ENCODE measurements at places on chromosomes 3 and 15. TPM values are rescaled to one million over a fixed set of nuclear protein-coding genes. Genes with fewer than 3 reads are reported as not detected.

ZNF502 gene
- 7.1 TPM for total RNA-seq

CEP97 gene
- total RNA-seq, result 5.2 TPM

PSMD2 gene
- total RNA-seq, result 160 TPM

TAGLN3 gene
- not detected for total RNA-seq

LRRK1 gene
- 13.5 TPM for total RNA-seq

C2CD4A gene
- total RNA-seq, result not detected

FOXB1 gene
- total RNA-seq, result not detected

SLC2A2 gene
- not detected for total RNA-seq

ACKR2 gene
- total RNA-seq, result 8.8 TPM

ESYT3 gene
- 1.5 TPM for total RNA-seq

DNA sequence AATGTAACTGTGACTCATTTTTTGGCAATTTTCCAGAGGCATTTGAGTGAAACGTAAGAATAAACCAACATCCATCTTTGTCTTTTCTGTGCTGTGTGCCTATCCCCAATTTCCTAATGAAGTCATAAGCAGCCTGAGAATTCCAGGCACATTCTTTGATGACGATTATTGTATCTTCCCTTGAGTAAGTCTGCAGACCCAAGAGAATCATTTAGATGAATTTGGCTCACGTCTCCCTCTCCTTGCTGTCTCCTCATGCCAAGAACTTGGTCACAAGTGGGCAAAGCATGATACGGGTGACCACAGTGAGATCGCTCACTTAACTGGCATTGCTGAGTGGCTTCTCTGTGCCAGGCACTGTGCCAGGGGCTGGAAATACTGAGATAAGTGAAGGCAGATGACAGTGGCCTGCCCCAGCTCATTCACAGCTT, 384.5 kb upstream of the IL12A start:
- no peak for DNase-seq

DNA sequence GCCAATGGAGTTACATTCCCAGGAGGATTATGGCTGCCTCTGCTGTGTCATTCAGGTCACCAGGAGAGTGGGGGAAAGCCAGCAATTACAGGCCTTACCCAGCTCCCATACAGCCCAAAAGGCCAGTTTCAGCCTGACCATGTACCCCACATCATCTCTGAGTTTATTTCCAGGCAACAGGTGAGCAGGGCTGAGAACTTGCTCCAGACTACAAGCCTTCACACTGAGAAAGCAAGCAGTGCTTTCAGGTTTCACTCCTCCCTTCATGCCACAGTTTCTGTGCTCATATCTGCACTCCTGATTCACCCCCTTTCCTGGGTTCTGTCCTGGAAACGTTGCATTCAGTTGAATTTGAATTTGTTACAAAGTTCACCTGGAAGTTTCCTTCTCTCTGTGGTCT, 68.1 kb upstream of the ABI3BP start:
- no peak for DNase-seq

GRCh38 chr3:187551416-187551815, 118.8 kb downstream of the SST start:
- no peak for DNase-seq

GRCh38 chr3:4680871-4681300, 187.7 kb downstream of the ITPR1 start:
- no peak for DNase-seq

- DNase-seq, result no peak
Observed at GRCh38 chr15:49382394-49382793, 40.6 kb upstream of the FGF7 start.

DNA sequence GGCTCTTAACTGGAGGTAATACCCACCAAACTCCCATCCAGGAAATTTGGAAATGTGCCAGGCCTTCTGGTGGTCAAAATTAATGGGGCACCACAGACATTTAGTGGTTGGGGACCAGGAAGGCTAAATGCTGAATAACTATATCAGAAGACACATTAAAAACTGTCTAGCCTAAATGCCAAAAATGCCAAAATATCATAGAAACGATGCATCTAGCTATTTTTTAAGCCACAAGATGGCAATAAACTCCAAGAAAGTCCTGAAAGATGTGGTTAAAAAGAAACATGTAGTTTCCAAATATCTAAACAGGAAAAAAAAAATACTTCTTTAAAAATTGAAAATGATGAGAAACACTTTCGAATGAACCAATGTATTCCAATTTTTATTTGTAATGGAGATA, 19.9 kb downstream of the CCDC14 start:
- DNase-seq, result no peak

DNA sequence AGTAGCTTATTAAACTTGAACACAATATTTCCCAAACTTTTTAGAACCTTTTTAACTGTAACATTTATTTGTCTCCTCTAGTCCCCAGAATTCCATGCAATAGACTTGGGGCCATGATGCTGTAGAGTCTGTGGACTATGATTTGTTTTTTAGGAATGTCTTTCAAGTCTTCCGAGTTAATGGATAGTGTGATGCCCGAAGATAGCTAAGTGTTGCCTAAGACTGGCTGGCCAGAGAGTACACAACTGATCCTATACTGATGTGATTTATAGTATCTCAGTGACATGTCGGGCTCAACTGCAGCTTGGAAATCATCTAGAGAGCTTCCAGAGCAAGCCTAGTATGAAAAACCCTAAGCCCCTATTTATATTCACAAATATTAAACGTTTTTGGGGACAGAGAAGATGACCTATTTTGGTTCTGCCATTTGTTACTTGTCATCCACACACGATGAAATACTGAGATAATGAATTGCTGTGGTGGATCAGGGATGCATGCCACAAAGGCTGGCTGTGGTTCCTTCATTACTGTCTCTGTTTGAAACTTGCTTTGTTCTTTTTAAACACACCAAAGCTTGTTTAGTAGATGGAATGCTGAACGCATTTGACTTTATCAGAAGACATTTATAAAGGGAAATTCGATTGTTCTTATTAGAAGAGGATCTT, 507.4 kb downstream of the TAFA4 start:
- DNase-seq, result no peak

DNA sequence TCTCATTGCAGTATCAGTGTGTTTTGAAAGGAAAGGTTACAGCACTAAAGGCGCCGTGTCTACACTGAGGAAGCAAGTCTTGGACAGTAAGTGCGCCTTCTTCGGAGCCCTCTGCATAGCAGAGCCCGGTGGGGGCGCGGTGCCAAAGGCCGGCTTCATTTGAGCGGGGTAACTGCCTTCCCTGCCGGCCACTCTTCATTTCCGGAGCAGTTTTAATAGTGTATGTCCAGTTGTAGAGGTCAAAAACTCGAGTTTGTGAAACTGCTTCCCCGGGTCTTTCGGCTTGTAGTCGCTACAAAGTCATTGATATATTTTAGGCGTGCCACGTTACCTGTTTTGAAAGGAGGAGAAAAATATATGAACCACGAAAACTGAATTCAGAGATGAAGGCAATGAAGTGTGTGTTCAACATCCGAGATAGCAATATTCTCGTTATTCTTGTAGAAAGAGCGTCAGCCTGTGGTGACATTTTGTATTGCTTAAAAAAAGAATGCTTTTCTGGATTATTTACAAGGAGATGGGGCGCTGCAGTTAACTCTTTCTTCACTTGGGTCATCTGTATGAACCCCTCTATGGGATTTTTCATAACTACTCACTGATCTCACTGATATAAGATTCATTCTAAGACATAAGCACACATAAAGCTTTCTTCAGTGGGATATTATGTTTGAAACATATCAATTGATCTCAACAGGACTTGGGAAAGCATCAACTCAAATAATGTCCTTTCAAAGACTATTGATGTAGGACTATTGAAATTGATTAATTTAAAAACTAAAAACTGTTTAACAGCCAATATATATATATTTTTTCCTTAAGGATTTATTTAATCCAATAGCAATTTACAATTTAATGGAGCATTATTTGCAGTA, 3.0 kb downstream of the ALCAM start:
- peak; percentile 57 for DNase-seq

GRCh38 chr3:192864941-192865340, 52.7 kb downstream of the MB21D2 start:
- no peak for DNase-seq

DNA sequence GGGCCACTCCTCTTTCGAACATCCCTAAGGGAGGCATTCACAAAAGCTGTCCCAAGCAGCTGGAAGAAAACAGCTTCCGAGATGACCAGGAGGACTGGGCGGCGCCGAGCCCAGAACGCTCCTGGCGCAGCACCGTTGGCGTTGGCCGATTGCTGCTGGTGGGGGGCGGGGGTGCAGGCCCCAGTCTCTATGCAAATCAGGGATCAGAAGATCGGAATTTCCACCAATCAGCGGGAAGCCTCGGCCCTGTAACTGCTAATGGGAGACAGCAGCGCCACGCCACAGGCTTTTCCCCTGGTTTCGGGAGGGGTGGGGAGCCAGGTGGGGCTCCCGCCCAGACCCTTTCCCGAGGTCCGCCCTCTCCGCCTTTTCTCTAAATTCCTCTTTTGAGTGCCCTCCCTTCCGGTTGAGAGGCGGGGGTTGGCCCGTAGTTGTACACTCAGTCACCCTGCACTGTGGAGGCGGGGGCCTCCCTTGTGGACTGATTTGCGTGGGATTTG, 27.0 kb downstream of the HMCES start:
- DNase-seq, result peak; percentile 68

DNA sequence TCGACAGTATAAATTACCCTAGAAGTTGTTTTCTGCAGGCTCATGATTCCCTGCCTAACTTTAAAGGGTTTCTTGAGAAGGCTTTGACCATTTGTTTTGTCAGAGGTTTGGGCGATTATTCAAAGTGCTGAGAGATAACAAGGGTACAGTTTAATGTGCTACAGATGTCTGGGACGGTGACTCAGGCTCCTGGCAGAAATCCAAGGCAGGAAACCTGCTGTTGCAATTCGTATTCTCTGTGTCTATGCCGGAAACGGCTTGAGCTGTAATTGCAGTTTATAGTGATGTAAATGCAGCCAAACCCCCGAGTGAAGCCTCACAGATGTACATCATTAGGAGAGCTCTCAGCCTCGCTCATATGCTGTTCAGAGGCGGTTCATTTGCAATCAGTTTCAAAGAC, 65.6 kb downstream of the SYNPR start:
- DNase-seq, result peak; percentile 48

- DNase-seq, result no peak
Observed at GRCh38 chr15:67248011-67248505, 6.4 kb downstream of the AAGAB start.

GRCh38 chr3:75192146-75192616, 471.9 kb upstream of the FRG2C start:
- DNase-seq, result no peak

DNA sequence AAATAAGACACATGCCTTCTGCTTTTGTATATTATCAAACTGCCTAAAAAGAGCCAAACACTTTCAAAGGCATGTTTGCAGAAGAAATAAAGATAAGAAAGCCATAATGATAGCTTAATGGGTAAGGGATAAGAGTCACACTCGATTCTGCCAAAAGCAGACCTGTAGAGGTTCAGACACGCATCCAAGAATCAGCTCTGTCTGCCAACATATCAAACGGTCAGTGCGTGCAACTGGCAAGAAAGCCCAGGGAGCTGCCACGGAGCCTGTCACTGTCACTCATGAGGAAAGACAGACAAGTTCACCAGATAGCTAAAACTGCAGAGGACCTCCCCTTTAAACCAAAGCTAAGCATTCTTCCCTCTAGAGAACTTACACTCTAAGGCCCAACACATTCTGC, 23.2 kb downstream of the DCP1A start:
- no peak for DNase-seq

GRCh38 chr15:45871121-45871855, 236.5 kb downstream of the SQOR start:
- no peak for DNase-seq

- DNase-seq, result no peak
Observed at GRCh38 chr3:136802481-136802996, 16.4 kb upstream of the SLC35G2 start.

GRCh38 chr3:157335233-157336076, 101.2 kb upstream of the PTX3 start:
- DNase-seq, result no peak

DNA sequence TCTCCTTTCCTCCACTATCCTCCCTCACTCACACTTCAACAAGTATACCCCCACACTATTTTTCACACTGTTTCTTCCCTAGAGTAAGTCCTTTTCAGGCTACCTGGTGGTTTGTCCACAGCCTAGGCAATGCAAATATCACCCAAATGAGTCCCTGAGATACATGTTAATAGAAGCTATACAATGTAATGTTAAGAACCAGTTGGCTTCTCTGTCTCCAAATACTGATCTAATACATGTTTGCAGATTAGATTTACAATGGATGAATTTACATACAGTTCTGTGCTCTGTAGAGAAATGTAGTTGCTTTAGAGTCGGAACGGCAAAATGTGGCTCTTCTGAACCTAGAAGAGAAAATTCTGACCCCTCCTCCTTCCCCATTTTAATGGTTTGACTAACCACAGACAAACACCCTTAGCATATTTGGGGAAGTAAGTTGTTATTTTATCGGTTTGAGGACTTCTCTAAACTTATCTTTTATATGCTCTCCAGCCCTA, 63.6 kb upstream of the MBNL1 start:
- no peak for DNase-seq
